ENCODE measurements at places on chromosomes 11 and 22.

GRCh38 chr22:32202539-32203180, 2.2 kb downstream of the RFPL2 start:
- no peak for DNase-seq

- DNase-seq: peak; percentile 45
Measured at GRCh38 chr22:43077121-43077877, 11.9 kb downstream of the TTLL1 start.

- DNase-seq: no peak
Measured at GRCh38 chr22:29388759-29389090, 355 bp upstream of the AP1B1 start.

DNA sequence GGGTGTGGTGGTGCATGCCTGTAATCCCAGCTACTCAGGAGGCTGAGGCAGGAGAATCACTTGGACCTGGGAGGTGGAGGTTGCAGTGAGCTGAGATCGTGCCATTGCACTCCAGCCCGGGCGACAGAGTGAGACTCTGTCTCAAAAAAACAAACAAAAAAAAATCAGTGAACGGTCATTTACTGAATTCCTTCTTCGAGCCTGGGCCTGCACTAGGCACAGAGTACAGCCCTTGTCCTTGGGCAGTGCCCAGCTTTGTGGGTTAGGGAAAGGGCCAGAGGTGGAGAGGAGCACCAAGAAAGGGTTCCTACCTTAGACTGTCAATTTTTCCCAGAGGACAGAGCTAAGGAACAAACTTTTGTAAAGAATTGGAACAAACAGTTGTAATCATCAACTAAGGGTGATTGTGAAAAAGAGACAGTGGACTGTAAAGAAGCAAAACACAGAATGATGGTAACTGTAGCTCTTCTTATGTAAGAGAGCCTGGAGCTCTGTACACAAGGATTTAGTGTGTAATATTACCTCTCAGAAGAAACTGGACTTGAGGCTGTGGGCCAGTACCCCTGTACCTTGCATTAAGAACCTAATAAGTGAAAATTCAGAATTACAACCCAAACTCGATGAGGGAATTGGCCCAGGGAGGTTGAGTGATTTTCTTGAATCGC, 10.8 kb downstream of the GVQW3 start:
- DNase-seq: no peak

DNA sequence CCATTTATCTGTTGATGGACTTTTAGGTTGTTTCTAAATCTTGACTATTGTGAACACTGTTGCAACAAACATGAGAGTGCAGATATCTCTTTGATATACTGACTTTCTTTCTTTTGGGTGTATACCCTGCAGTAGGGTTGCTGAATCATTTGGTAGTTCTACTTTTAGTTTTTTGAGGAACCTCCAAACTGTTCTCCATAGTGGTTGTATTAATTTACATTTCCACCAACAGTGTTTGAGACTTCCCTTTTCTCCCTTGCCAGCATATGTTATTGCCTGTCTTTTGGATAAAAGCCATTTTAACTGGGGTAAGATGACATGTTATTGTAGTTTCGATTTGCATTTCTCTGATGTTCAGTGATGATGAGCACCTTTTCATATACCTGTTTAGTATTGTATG, 330.0 kb downstream of the DDX10 start:
- no peak for DNase-seq

Data from C1 segment of cervical spinal cord (tissue), 14 donors.